ENCODE measurements at places on chromosomes 3 and 15.

GRCh38 chr15:52746162-52746757 is 43.9 kb downstream of the ONECUT1 start:
- DNase-seq: no peak

- DNase-seq: no peak
These were observed 81.9 kb downstream of the PDE8A start for GRCh38 chr15:85063522-85064079.

DNA sequence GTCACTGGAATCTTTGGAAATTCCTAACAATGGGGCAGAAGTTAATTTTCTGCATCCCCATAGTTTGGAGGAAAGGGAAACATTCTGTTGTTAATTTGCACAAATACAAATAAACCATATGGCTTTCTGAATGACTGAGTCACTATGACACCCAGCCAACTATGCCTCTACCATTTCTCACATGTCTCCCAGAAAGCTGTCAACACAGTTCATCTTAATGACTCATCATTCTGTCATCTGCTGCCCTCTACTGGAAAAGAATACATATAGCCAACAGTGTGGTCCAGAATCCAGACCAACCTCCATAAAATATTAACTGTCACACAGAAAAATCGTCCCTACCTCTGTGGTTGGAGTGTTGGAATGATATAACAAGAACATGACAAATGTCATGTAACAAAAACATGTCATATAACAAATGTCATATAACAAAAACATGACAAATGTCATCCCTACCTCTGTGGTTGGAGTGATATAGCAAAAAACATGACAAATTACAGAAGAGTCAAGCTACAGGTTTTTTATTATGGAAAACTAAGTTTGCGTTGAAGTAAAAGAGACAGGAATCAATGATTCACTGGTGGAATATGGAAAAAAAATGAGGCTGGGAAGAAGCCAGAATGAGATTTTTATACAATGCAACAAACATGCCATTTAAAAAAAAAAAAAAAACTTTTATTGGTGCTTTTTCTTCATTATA is 47.7 kb upstream of the GYG1 start:
- DNase-seq: peak; percentile 94

DNA sequence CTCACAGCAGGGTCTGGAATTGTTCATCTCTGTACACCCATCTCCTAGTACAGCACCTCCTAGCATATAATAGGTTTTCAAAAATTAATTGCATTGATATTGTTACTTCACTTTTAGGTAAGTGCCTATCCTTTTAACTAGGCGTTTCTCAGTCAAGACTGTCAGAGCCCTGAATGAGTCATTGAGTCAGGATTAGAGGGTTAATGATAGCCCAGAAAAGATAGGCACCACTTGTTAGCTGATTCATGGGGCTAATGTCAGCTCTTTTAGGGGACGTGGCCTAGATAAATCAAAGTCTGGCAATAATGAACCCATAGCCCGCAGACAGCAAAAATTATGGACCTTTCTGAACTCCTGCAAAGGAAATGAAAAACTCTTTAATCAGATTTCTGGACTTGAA is 42.9 kb downstream of the TIMP4 start:
- DNase-seq: no peak

GRCh38 chr3:55322638-55323037 is 164.5 kb downstream of the WNT5A start:
- DNase-seq: peak; percentile 64

DNA sequence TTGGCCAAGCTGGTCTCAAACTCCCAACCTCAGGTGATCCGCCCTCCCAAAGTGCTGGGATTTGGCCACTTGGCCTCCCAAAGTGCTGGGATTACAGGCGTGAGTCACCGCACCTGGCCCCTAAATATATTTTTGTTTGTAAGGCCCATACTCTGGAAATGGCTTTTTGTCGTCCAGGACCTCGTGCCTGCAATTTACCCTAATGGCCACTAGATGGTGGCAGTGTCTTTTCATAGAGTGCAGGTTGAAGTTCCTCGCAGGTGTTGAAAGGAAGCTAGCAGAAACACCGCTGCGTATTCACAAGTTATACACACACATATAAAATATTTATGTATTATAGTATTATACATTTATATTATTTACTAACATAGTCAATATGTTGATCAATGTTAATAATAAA is 97.2 kb downstream of the LRTM1 start:
- no peak for DNase-seq

DNA sequence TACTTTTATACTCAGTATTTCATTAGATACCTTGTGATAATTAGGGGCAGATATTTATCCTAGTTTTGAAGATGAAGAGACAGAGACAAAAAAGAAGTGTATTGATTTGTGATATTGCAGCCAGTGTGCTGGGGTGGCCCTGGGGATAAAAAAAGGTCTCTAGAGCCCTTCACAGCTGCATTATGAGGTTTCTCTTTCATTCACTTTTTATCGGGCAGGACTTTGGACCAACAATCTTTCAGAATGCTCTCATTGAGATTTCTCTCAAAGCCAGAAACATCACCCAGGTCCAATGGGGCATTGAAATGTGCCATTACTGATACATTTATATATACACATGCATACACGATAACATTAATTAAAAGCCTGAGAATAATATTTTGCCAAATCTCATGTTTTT is 20.5 kb upstream of the SELENOT start:
- DNase-seq: no peak

- DNase-seq: no peak
These were observed 10.9 kb upstream of the AADACL2 start for GRCh38 chr3:151722856-151723255.

DNA sequence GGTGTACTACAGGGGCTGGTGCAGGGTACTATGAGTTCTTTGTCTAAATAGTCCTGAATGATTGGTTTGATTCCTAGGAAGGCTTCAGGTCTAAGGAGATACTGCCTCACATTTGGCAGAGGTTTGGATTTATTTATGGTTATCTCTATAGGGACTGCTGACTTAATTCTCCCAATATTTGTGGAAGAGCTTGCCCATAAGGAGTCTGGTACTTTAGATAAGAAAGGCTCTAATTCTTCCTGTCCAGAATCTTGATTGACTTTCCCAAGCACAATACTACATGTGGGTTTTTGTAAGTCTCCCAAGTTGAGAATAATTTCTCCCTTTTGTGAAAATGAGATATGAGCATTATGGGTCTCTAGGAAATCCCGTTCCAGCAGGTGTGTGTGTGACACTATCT is 36.7 kb upstream of the AP4E1 start:
- DNase-seq: no peak

- DNase-seq: no peak
These were observed 62.9 kb downstream of the KLF13 start for GRCh38 chr15:31389576-31389975.

GRCh38 chr3:134652409-134652831 is 1.6 kb upstream of the KY start:
- peak; percentile 71 for DNase-seq

DNA sequence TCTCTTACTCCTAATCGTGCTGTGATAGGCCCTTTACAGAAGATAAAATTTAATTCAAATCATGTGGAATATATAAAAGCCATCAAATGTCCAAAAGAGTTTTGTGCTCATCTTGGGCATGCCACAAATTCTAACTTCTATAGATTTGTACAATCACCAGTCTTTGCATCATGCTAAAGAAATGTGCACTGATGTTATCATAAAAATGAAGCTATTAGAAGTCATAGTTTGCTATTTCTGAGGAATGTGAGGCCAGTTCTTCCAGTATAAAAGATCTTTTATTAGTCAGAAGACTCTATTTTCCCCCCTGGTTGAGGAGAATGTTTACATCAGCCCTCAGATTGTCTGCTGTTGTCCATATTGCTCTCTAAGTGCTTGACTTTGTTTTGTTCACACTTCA is 2.1 kb upstream of the ANXA2 start:
- peak; percentile 92 for DNase-seq

- DNase-seq: peak; percentile 99
These were observed 107.8 kb downstream of the ZIC4 start for GRCh38 chr3:147298511-147298982.

DNA sequence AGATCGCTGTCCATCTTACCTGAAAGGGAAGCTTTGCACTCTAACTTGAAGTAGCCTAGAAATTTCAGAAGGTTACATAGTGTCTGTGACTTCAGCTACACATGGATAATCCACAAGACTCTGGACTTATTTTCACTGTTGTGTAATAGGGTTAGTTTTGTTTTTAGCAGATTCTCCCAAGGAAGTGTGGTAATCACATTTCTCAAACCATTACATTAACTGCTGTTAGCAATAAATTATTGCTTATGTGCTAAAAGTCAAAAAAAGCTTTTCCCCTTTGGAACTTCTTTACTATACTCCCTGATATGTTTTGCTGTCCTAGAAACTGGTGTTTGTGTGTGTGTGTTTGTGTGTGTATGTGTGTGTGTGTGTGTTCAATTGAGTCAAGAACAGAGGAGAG is 351.8 kb upstream of the TPRG1 start:
- DNase-seq: peak; percentile 45

DNA sequence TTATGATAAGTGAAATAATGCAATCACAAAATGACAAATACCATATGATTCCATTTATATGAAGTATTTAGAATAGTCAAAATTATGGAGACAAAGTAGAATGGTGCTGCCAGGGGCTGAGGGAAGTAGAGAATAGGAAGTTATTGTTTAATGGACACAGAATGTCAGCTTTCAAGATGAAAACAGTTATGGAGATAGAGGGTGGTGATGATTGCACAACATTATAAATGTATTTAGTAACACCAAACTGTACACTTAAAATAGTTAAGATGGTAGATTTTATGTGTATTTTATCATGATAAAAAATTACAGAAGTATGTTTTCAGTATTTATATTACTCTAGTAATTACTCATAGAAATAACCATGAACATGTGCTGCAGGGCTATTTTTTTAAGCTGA is 100.8 kb upstream of the AZI2 start:
- no peak for DNase-seq

DNA sequence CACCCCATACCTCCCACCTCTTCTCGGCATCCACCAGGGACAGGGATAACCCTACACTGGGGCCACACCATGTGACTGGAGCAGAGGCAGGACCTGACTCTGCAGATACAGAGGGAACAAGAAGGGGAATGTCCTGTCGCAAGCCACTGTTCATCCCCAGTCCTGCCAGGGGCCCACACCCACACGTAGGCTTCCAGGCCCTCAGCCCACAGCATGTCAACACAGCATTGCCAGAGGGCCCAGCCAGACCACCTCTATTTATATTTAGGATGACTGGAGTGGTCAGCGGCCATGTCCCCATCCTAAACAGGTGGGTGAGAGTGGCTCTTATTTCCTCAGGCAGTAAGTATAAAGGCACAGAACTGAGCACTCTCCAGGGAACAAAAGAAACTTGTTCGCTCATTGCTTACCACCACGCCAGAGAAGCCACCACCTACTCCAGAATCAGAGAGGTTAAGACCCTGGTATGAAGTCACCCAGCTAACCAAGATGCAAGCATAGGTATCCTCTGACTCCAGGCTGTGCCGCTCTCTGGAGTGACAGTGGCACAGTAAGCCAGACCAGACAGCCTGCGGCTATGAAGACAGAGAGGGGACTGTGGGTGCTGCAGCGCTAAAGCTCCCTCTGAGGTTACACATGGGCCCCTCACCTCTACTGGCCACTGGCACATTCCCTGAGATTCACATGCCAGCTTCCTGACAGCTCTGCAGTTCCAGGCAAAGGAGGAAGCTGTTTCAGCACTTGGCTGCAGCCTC is 67.9 kb downstream of the LRIG1 start:
- no peak for DNase-seq

GRCh38 chr3:54863366-54863765 is 64.5 kb downstream of the LRTM1 start:
- DNase-seq: no peak

DNA sequence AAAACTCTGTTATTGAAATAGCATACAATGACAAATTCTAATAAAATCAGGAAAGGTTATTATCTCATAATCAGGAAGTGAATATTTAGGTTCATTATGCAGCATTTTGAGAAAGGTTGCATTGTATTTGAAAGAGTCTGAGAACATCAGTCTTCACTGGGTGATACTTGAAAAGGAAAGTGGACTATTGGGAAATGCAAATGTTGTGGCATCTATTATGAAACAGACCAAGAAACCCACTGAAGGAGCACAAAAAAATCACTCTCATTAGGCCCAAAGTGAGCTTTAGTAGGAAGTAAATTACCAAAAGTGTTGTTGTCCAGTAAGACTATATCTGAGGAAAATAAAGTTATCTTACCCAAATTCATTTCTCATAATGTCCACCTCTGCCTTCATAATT is 90.8 kb downstream of the ZPLD1 start:
- no peak for DNase-seq

DNA sequence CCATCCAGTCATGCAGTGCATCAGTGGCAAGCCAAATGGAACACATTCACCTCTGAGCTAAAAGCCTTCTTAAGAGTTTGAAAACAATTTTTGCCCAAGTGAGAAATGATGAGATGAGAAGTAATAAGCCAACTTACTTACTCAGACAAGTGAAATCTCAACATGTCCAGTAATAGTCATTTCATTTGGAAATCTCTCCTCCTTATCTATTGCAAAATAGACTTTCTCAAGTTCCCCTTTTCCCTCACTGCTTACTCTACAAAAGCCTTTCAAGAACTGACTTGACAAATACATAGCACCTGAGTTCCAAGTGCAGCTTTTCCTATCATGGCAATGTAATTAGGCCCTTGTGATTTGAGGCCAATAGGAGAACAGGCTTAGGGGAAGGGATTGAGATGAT is 282.3 kb downstream of the SLC9A9 start:
- DNase-seq: no peak

DNA sequence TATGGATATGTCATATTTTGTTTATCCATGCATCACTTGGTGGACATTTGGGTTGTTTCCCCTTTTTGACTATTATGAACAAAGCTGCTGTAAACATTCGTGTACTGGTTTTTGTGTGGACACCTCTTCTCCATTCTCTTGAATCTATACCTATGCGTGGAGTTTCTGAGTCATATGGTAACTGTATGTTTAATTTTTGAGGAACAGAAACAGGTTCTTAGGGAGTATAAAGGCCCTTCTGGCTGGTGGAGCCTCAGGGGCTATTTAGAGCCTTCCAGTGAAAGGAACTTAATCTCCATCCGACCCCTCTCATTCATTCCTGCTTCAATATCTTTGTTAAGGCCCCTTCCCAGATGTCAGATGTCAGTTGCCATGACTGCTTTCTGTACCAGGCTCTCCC is 14.1 kb upstream of the CTXND1 start:
- DNase-seq: no peak

- DNase-seq: peak; percentile 39
These were observed 608.4 kb downstream of the CADM2 start for GRCh38 chr3:85567071-85567676.

DNA sequence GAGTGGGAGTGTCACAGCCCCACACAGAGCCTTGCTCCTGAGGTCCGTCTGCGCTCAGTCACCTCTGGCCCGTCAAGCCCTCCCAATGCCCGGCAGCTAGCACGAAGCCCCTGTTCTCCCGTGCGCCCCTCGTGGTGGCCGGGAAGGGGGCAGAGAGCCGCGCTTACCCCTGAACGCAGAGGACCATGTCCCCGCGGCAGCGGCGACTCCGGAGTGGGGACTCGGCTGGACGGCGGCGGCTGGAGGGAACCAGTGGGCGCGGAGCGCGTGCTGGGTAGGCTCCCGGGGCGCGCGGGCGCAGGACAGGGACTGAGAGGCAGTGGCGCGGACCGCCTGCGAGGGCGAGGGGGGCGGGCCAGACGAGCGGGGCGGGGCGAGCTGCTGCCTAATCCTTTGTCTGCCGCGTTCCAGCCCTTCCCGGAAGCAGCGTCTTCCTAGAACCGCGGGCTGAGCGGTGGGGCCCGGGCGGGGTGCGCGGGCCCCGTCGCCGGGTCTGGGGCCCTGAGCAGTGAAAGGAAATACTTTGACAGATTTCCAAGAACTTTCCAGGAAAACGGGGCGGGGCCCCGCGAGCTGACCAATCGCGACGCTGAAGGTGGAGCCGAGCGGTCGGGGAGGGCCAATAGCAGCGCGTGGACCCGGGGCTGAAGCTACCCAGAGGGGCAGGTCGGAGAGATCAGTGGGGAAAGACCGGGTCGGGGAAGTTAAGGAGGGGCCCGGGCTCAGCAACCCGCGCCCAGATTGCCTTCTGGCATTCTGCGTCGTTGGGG is at the start of gene CISH:
TSS of gene CISH (minus strand) at position 311 of the 770 bp plus-strand sequence. CDS start at position 187, 124 bp downstream.
- DNase-seq: peak; percentile 95

Measured in fibroblast of skin of abdomen (primary cell).